ENCODE measurements at places on chromosomes 2 and 18.

GRCh38 chr18:78924786-78925540 lies 54.7 kb upstream of the SALL3 start:
- no peak for DNase-seq

DNA sequence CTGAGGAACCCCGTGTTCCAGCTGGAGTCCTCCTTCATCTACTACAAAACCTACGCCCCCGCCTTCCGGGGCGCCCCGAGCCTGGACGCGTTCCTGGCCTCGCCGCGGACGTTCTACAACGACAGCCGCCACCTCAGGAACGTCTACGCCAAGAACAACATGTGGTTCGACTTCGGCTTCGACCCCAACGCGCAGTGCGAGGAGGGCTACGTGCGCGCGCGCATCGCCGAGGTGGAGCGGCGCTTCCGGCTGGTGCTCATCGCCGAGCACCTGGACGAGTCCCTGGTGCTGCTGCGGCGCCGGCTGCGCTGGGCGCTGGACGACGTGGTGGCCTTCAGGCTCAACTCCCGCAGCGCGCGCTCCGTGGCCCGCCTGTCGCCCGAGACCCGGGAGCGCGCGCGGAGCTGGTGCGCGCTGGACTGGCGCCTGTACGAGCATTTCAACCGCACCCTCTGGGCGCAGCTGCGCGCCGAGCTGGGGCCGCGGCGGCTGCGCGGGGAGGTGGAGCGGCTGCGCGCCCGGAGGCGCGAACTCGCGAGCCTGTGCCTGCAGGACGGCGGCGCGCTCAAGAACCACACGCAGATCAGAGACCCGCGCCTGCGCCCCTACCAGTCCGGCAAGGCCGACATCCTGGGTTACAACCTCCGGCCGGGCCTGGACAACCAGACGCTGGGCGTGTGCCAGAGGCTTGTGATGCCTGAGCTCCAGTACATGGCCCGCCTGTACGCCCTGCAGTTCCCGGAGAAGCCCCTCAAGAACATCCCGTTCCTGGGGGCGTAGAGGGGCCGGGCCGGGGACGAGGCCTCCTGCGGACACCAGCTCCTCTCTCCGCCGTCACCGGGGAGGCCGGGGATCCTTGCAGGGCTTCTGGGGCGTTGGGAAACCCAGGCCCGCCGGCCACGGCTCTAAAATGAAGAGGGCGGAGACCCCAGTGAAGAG lies 5.3 kb upstream of the NEU4 start:
- DNase-seq = peak; percentile 39

DNA sequence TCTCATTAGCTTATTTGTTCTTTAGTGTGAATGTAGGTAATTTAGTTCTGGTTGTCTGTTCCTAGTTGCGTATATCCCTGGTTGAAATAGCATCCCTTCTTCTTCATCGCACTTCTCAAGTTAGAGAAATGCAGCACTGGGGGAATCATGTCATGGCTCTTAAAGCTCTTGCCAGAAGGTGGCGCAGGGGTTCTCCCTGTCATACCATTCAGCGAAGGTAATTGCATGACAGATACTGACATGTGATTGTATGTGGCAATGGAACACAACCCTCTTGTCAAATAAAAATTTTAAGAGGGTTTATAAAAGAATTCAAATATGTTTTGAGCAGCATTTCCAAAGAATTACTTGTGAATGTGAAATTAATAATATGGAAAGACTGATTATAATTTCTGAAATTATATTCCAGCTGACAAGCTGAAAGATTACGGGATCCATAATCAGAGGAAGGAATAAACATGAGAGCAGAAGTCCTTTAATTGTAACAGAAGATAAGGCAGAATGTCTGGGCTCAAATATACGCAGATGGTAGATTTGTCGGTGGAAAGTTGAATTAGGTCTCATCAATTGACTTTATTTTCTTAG lies 411.7 kb downstream of the DSEL start:
- DNase-seq = peak; percentile 30

DNA sequence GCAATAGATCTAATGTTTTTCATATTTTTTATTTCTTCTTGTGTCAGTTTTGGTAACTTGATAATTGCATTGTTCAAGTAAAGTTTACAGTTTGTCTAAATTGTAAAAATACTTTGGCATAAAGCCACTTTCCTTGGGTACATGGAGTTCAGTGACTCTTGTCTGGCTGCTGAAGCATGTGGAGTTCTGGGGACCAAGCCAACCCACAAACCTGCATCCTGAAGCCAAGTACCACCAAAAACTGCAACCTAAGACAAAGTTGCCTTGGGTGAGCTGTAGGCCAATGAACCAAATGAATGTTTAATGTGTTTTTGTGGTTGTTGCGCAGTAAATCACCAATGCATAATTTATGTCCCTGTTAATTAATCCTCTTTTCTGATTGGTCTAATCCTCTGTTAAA lies 872.6 kb downstream of the BCL11A start:
- no peak for DNase-seq

DNA sequence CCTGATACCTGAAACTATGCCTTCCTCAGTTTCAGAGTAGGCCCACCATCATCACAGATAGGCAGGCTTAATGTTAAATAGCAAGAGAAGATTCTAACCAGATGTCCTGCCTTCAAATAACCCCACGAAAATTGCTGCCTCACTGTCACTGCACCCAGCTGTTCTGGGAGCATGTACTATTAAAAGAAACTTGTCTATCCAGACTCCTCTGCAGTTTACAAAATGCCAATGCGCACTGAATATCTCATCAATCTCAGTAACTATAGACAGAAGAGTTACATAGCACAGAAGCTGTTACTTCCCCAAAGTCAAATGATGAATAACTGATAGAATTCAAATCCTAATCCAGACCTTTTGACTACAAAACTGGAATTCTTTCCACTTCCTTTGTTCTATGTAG lies 43.9 kb downstream of the WDR75 start:
- DNase-seq = no peak

DNA sequence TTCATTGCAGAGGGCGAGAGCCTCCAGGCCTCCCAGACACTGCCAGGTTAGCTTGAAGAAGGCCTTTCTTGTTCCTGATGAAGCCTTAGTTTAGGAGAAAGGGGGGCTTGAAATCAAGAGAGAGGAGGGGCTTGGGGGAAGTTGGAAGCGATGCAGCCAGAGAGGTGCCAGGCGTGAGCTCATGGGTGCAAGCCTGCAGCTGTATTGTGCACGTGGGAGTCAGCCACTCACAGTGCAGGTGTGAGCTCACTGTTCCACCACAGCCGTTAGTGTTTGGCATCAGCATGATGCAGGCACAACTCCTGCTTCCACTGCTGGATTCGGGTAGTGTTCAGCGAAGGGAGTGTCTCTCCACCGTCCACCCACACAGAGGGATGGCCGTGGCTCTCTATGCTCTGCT lies 68.4 kb upstream of the ALPP start:
- DNase-seq = peak; percentile 47

DNA sequence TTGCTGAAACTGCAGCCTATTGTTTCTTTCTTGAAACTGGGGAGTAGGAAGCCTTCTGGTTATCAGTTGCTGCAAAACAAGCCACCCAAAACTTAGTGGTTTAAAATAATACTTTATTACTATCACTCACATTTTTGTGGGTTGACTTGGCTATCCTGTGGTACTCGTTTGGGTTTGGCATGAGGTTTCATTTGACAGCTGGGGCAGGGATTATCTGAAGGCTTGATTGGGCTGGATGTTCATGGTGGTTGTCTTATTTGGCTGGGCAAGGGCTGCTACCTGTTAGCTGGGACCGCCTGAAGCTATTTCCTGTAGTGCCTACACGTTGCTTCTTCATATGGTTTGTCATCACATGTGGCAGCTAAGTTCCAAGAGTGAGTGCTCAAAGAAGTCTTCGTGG lies 122.3 kb downstream of the PLCL1 start:
- DNase-seq = no peak

DNA sequence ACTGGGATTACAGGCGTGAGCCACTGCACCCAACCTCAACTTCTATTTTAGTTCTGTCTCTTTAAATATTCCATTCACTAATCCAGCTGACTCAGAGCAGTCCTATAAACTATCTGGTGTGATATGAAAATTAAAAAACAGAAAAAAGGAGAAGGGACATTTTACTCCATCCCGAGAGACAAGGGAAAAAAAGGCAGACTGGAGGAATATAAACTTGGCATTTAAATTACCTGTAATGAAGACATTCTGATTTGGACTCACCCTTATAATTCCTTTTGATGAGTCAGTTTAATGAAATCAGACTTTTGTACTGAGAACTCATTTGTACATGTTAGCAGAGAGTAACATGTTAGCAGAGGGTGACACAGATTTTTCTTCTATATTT lies 74.8 kb upstream of the RIOK3 start:
- DNase-seq = no peak

- DNase-seq = no peak
Observed at GRCh38 chr2:23828986-23829385, 97.9 kb downstream of the ATAD2B start.

- DNase-seq = no peak
Observed at GRCh38 chr2:43000242-43001054, 208.1 kb upstream of the HAAO start.

DNA sequence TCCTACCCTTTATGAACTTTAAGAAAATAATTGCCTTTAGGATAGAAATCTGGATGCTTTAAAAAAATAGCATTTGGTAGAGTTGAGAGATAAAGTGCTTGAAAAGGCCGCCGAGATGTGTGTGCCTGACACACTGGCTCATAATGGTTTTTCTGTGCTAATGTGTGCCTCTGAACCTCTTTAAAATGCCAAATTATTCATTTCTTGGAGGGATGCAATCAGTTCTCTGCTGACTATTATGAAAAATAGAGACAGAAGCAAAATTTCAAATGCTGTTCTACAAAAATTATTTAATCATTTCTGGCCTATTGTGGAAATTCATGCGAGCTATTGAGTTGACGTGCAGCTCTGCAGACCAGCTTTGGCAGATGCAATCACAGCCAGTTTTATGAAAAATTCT lies 18.0 kb upstream of the MBP start:
- DNase-seq = no peak

DNA sequence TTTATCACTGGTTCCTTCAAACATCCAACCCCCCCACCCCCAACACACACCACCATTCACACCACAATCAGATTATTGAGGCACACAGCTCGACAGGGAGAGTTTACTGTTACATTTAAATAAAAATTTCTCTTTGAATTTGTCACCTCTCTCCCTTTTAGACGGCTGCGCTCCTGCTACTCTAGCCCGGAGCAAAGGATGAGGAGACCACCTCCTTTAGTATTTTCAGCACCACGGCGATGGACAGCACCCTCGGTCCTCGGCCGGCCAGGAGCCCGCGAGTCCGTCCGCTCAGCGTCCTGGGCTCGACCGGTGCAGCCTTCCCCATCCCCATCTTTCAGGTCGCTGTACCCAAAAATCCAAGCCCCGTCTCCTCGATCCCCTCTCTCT lies 892 bp downstream of the CELF4 start:
- DNase-seq = no peak

- DNase-seq = no peak
Observed at GRCh38 chr2:70357684-70358071, 55.8 kb upstream of the FAM136A start.

DNA sequence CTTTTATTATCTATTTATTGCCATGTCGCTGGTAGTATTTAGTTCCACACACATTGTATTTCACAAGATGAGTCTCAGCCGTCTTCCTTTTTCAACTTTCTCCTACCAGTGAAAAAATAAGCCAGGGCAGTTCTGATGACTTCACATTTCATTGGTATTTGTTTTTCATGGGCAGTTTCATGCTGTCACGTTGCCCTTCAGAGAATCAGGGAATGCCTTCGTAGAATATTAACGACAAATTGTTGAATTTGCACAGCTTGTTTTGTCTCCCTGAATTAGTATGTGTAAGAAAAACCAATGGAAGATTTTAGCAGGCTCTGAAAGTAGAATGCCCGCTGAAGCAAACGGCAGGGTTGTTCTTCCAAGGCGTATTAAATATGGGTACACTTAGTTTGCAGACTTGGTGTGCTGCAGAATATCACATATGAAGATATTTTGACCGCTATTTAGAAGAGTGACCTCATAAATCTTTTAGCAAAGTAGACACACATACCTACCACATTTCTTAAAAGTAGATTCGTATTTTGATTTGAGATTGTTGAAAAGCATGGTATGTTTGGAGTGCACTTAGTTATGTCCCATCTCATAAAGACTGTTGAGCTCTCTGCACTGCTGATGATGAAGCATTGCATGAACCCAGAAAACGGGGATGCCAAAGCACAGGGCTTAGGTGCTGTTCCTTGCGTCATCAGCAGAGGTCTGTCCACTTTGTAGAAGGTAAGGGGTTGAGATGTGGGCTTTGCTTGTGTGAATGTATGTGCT lies 2.9 kb downstream of the NEDD4L start:
- DNase-seq = no peak

GRCh38 chr2:216683846-216684245 lies 11.5 kb downstream of the IGFBP5 start:
- no peak for DNase-seq

DNA sequence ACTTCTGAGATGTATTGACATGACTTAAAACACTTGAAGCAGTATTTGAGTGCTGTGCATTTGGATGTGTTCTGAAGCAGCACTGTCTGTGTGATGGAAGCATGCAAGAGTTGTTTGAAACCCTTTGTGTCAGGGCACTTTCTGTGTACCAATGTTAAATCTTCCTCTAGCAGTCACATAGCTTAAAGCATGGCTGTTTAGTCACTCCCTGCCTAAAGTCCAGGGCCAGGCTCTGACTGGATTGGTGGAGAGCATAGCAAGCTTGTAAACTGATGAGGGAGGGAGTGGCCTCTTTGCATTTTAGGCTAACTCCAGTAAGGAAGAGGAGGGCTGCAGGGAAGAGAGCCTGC lies 73.5 kb downstream of the MYO1B start:
- no peak for DNase-seq

- DNase-seq = no peak
Observed at GRCh38 chr2:190094316-190094871, 31.9 kb upstream of the MSTN start.

GRCh38 chr2:43255296-43255910 lies 29.0 kb upstream of the ZFP36L2 start:
- no peak for DNase-seq

GRCh38 chr2:117879003-117879402 lies 64.5 kb downstream of the DDX18 start:
- no peak for DNase-seq

DNA sequence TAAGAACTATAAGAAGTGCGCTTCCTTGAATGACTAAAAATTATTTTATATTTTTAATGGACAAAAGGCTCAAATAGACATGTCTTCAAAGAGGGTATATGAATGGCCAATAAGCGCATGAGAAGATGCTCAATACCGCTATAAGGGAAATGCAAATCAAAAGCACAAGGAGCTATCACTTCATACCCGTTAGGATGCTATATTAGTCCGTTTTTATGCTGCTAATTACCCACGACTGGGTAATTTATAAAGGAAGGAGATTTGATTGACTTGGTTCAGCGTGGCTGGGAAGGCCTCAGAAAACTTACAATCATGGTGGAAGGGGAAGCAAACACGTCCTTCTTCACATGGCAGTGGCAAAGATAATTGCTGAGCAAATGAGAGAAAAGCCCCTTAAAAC lies 20.5 kb upstream of the PPP4R1 start:
- DNase-seq = no peak

GRCh38 chr2:165440367-165440766 lies 29.1 kb upstream of the CSRNP3 start:
- no peak for DNase-seq

DNA sequence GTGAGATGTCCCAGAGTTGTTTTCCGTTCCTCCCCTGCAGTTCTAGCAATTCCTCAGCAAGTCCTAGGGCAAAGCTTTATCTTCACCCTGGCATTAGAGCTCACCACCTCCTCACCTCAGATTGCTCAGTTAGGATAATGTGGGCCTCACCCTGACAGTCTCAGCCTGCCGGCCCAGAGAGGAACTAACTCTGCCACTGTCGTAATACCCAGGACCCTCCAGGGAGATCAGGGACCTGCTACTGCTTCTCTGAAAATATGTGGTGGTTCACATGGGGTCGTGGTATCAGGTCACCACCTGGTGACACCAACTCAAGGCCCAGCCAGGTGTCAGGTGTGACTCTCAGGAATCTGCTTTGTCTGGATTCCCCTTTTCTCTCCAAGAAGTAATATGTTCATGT lies 120.7 kb downstream of the FEZ2 start:
- no peak for DNase-seq

All from CD4-positive, alpha-beta T cell treated with Interleukin-6 for 4 hours (primary cell).